Upper lobe of left lung (tissue), 6 donors: ENCODE measurements at places on chromosomes 4 and X. TPM values are rescaled to one million over a fixed set of nuclear protein-coding genes. Genes with fewer than 3 reads are reported as not detected.

The TMEM31 gene
- total RNA-seq: not detected

The REPS2 gene
- total RNA-seq: 26.1 TPM

- no peaks in the 10 kb centered on the region for H3K27me3 ChIP-seq
- no peaks in the 10 kb centered on the region for H3K4me1 ChIP-seq
- H3K27ac ChIP-seq: no peak overlapping the region
- H3K4me3 ChIP-seq: no peak overlapping the region
- DNase-seq: no peak
These were observed 45.9 kb downstream of the PTCHD1 start for GRCh38 chrX:23380581-23380980.

DNA sequence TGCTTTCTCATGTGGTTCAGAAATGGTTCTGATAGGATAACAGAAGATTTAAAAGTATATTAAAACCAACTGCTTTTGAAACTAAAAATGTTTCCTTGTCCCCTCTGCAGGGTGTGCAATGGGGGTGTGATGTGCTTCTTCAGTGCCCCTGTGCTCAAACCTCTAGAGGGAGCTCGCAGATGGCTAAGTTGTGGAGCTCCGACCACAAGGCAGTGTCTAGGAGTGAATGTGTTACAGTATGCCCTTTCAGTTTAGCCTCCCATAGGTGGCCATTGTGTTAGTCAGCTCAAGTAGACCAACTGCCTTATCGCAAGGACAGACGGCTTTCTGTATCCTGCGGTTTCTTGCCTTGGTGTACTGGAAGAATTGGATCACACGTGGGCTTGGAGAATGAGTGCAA is 130.5 kb downstream of the TENT5D start:
- no peaks in the 10 kb centered on the region for H3K4me1 ChIP-seq
- no peaks in the 10 kb centered on the region for H3K36me3 ChIP-seq
- H3K4me3 ChIP-seq: no peak overlapping the region
- no peak overlapping the region for H3K27ac ChIP-seq

DNA sequence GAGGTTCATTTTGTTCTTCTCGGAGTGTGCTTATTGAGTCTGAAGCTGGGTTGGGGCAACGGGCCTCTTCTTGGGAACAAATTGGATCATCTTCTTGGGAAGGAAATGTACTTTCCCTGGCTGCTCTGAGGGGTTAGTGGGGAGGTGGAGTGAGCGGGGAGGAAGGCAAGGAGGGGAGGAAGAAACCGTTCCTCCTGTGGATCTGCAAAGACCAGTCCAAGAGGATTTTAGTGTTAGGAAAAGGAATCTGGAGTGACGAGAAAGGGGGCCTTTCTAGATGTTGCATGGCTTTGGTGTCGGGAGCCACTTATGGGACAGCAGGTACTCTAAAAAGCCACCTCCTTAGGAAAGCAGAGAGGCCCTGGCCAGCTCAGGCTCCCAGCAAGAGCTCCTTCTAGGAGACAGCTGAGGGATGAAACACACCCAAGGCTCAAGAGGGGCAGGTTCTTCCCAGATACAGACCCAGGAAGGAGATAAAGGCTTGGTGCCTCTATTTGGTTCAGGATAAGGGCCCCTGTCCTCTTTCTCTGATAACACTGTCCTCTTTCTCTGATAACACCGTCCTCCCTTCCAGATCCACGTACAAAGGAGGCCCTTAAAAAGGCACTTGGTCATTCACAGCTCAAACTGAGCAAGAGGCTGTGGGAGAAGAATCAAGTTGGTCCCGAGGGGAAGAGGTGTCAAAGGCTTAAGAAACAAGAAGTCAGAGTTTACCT is 451 bp downstream of the SOD3 start:
- H3K27me3 ChIP-seq: no peaks in the 10 kb centered on the region
- H3K27ac ChIP-seq: peak overlapping the region; percentile 82
- H3K4me3 ChIP-seq: peak overlapping the region; percentile 45
- DNase-seq: no peak

The NSUN7 gene
- 47.1 TPM for total RNA-seq

DNA sequence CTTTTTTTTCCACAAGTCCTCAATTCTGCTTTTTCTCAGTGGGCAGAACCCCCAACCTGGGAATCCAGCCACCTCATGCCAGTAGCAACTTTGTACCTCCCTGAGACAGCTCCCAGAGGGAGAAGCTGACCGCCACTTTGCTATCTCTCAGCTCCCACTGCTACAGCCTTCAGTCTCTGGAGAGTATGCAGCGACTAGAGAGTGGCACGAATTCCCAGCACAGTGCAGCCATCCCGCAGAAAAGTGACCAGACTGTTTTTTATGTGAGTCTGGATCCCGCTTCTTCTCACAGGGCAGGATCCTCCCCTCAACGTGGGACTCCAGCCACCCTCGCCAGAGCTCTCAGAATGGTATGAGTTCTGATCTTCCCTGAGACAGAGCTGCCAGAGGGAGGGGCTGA is 1234.6 kb downstream of the FAM133A start:
- H3K27ac ChIP-seq: no peak overlapping the region
- DNase-seq: no peak
- no peak overlapping the region for H3K4me3 ChIP-seq
- H3K27me3 ChIP-seq: no peaks in the 10 kb centered on the region
- H3K4me1 ChIP-seq: no peaks in the 10 kb centered on the region

The TLR10 gene
- total RNA-seq: 0.61 TPM

The DDIT4L gene
- total RNA-seq: not detected
